ENCODE measurements at places on chromosomes 2 and 18.
A peak's percentile ranks its signal among the peaks of the same experiment; 100 is the strongest.

DNA sequence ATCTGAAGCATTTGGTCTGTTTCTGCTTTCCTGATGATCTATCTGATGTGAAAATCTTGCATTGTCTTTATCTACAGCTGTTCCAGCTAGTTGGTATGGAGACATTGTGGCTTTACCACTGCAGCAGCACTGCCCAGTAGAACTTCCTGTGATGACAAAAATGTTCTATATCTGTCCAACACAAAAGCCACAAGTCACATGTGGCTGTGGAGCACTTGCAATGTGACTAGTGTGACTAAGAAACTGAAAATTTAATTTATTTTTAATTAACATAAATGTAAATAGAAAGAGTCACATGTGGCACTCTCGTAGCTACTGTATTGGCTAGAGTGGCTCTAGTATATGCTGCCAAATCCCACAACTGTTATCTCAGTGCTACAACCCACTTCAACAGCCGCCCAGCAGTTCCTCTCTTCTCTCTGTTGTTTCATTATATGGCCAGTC is 425.7 kb downstream of the SETBP1 start:
- DNase-seq: no peak

DNA sequence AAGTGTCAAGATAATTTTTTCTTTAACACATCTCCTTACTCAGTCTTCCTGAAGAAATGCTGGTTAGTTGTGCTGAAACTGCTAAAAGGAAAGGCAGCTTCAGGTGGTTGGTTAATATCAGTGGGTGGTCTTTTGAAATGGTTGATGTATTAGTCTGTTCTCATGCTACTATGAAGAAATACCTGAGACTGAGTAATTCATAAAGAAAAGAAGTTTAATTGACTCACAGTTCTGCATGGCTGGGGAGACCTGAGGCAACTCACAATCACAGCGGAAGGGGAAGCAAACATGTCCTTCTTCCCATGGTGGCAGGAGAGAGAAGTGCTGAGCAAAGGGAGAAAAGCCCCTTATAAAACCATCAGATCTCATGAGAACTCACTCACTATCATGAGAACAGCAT is 125.9 kb upstream of the CYRIA start:
- no peak for DNase-seq

GRCh38 chr2:232831496-232831895 is 38.6 kb upstream of the SNORC start:
- no peak for DNase-seq

- DNase-seq: no peak
These were observed 145.0 kb downstream of the DCC start for GRCh38 chr18:52484977-52485376.

- no peak for DNase-seq
These were observed 74.4 kb upstream of the TRIB2 start for GRCh38 chr2:12642332-12642731.

- DNase-seq: no peak
These were observed 35.0 kb downstream of the NDC80 start for GRCh38 chr18:2606335-2606734.

GRCh38 chr2:239944694-239945551 is 80.2 kb downstream of the NDUFA10 start:
- DNase-seq: no peak

- DNase-seq: no peak
These were observed 44.5 kb upstream of the CXCR4 start for GRCh38 chr2:136162438-136162837.

GRCh38 chr2:144449028-144449406 is 70.9 kb downstream of the ZEB2 start:
- no peak for DNase-seq

DNA sequence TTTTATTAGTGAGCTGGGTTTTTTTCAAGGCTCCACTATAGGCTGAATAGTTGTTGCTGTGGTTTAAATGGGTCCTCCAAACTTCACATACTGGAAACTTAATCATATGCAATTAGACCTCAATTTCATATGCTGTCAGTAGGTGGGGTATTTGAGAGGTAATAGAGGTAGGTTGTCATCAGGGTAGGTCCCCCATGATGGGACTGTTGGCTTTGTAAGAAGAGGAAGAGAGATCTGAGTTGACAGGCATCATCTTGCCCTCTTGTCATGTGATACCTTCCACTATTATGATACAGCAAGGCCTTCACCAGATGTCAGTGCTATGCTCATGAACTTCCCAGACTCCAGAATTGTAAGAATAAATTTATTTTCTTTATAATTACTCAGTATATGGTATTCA is 819.4 kb downstream of the LRP1B start:
- DNase-seq: no peak

GRCh38 chr2:127663566-127664064 is 11.7 kb downstream of the LIMS2 start:
- no peak for DNase-seq

- DNase-seq: no peak
These were observed 7.2 kb downstream of the CDC42EP3 start for GRCh38 chr2:37664231-37664643.

GRCh38 chr18:3966642-3967358 is 488.3 kb downstream of the DLGAP1 start:
- no peak for DNase-seq

DNA sequence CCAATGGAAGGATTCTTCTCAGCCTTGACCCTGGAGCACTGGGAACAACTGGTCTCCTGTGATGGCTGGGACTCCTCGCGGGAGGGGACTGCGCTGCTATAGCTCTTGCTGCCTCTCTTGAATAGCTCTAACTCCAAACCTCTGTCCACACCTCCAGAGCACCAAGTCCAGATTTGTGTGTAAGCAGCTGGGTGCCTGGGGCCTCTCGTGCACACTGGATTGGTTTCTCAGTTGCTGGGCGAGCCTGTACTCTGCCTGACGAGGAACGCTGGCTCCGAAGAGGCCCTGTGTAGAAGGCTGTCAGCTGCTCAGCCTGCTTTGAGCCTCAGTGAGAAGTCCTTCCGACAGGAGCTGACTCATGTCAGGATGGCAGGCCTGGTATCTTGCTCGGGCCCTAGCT is 28.8 kb downstream of the LIPG start:
- no peak for DNase-seq

- no peak for DNase-seq
These were observed 1620.4 kb upstream of the CELF4 start for GRCh38 chr18:39186008-39186407.

- DNase-seq: peak; percentile 28
These were observed 28.4 kb upstream of the PUM2 start for GRCh38 chr2:20378891-20379519.

DNA sequence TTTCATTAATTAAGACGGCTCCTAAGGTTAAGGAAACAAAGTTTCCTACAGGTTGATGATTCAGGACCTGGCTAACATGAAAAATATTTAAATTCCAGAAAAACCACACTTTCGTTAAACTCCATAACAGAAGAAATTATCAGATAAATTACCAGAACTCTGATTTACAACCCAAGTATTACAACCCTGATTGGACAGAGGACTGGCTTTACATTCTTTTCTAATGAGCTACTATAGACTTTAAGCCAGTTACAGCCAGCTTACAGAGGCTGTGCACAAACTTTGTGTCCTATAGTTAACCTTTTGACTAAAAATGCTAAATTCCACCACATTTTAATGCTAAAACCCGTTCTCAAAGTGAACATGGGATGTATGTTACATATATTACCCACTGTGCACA is 458.6 kb downstream of the KCNJ3 start:
- no peak for DNase-seq

GRCh38 chr2:46245869-46246268 is 51.3 kb upstream of the EPAS1 start:
- no peak for DNase-seq

- DNase-seq: no peak
These were observed 60.3 kb upstream of the SCN1A start for GRCh38 chr2:166188084-166188483.

- DNase-seq: no peak
These were observed 10.3 kb upstream of the PXDN start for GRCh38 chr2:1754461-1755170.

GRCh38 chr18:31042406-31043181 is at the start of gene DSC3:
Gene DSC3 (minus strand): TSS chr18:31042742. CDS start chr18:31042660, 82 bp downstream.
- DNase-seq: no peak

DNA sequence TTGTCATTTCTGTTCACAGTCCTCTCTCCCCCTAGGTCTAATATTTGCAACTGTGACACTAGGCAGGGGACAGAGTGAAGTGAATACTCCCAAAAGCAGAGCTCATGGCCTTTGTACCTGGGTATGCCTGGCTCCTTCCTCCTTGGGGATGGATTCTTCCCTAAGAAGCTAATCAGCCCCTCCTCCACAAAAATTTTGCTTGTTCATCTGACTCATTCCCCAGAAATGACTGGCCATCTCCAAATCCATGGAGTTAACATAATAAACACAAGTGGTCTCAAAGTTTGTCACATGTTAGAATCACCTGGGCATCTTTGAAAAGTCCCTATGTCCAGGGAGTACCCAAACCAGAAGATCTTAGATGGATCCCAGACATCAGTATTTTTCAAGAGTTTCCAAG is 65.3 kb downstream of the SUCLG1 start:
- DNase-seq: no peak

- no peak for DNase-seq
These were observed 168.8 kb downstream of the TXNL1 start for GRCh38 chr18:56469582-56469981.

DNA sequence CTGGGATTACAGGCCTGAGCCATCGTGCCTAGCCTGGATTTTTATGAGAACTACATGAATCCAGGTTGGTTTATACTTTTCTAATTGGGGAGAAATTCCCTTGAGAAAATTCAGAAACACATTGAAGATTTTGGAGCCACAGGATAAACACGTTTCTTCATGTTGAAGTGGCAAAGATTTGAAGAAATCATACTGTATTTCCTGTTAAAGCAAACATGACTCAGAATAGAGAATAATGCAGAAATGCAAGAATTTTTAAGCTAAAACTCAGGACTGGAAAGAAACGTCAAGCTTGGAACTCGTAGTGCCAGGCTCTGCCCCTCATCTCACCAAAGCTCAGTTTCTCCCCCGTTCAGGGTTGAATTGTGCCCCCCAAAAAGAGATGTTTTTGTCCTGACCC is 32.1 kb upstream of the TAF1B start:
- DNase-seq: no peak

DNA sequence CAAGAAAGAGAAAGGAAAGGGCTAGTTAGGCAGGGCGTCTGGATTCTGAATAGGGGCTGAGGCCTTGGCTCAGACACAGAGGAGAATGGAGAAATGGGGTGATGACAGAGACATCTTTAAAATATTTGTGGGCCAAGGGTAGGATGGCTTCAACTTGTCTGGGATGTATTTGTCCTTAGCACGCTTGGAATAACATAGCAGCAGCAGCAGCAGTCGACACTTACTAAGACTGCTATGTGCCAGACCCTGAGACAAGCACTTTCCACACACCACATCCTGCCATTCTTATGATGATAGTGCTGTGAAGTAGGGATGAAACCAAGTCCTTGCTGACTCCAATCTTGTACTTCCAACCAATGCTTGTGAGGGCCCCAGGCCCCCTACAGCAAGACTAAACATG is 2.6 kb downstream of the IL1RL1 start:
- no peak for DNase-seq

DNA sequence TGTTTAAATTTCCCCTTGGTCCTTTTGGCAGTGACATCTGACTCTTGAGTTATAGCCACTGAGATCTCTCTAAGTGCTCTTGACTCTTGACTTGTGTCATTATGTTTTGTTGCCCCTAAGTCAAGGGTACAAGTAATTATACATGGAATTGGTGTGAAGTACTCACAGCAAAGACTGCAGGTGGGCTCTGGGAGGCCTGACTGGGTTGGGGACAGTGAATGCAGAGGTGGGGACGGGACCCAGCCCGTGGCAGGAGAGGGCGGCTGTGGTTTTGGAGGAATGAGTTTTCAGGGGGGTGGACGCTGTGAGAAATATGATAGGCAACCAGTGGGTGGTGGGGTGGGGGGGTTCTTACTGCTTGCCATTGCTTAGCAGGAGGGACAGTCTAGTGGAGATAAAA is 97.8 kb downstream of the NCK2 start:
- DNase-seq: no peak

DNA sequence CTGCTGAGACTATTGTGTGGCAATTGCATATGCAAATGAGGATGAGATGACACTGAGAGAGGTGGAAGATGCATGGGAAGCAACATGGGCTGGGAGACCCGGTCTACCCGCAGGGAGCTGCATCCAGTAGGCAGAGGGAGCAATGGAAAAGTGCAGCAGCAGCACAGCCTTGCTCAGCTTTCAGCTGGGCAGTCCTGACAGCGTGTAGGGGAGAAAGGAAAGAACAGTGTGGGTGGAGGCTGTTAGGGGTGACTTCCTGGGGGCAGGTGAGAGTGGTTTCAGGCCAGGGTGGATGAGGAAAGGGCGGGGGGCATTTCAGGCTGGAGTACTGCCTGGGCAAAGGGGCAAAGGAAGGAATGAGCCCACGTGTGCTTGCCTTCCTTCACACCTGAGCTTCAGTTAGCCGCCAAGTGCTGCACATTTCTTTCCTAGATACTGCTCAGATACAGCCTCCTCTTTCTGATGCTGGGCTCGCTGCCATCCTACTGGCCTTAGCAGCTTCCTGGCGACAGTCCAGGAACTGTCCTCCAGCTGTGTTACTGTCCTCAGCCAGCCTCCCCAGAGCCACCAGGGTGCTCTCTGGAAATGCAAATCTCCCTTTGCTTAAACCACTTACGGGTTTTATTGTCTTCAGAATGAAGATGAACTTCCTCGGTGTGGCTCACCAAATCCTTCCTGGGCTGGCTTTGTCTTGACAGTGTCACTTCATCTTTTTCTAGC is 276.3 kb downstream of the TSN start:
- DNase-seq: no peak

DNA sequence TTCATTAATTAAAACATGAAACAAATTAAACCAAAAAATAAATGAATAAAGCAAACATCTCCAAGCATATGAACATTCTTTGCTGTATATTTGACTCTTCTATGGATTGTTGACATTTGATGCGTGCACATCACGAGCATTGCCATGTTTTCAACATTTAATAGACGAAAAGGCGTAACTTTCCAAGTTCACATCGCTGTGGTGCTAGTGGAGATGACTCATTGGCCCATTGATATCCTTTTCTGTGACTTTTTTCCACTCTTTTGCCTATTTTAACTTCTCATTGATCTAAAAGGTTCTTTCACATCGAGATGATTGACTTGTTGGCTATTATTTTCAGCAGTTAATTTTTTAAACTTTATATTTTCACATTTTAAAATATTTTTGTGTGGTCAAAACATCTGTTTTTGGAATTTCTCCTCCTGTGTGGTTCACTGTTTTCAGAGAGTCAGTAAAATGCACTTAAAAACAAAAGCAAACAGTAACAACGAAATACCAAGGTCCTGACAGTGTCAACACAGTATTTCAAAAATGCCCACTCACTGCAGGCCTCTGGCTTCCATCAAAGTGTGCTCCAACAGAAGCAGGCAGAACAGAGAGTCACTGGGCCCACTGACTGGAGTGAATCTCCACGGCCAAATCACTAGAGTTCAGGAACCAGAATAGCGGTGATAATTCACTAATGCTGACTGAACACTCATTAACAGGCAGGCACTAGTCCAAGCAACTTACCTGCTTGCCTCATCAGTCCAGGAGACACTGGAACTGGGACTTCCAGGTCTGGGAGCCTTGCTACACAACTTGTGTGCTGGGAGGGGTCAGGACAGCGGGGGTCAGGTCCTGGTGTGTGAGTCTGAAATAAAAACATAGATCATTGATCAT is 372.2 kb upstream of the SMIM21 start:
- no peak for DNase-seq
